ENCODE measurements at places on chromosomes 1 and 21.

GRCh38 chr1:181486098-181486420 is 2.7 kb downstream of the CACNA1E start:
- DNase-seq, result no peak

DNA sequence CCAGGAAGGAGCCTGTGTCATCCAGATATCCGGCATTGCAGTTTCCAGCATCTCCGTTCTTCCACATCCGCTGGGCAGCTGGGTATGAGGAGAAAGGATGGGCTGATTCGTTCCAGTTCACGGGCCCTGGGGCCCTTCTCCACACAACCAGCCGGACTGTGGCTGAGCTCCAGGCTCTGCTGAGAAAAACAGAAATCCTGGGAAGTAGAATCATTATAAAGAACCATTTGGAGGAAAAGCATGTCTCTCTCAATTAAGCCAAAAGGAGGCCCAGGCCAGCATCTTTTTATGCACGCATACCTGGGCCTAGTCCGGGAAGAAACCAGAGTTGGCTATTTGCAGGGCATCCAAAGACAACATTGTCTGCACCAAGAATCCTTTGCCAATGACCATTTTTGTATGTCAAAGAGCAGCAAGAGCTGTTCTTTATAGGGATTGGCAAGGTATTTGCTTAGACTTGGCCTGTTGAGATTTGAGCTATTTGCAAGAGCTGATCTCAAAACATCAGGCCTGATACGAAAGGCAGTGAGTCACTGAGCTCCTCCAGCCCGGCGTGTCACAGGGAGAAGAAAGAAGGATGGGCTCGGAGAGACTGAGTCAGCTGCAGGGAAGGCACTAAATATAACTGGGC is 84.9 kb upstream of the ARHGEF16 start:
- no peak for DNase-seq

DNA sequence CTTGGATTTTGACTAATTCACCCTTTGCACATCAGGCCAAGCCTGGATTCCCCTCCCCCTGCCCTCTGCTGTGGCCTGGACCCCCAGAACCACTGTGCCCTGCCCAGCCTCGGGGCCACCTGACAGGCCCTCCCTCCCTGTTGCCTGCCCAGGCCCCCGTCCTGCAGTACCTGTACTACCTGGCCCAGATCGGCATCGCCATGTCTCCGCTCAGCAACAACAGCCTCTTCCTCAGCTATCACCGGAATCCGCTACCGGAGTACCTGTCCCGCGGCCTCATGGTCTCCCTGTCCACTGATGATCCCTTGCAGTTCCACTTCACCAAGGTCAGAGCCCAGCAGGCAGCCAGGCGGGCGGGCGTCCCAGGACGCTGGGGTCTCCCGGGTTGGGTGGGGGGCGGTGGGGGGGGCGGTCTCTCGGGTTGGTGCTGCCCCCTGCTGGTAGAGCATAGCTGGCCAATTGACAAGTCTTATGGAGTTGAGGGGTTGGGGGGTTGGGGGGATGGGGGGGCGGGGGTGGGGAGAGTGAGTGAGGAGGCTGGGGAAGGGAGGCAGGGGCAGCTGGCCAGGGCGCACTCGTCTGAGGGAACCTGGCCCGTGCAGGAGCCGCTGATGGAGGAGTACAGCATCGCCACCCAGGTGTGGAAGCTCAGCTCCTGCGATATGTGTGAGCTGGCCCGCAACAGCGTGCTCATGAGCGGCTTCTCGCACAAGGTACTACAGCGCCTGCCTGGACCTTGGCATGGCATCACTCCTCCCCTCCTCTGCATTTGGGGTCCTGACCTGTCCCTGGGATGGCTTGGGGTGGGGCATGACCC is 10.7 kb downstream of the AMPD2 start:
- peak; percentile 96 for DNase-seq

DNA sequence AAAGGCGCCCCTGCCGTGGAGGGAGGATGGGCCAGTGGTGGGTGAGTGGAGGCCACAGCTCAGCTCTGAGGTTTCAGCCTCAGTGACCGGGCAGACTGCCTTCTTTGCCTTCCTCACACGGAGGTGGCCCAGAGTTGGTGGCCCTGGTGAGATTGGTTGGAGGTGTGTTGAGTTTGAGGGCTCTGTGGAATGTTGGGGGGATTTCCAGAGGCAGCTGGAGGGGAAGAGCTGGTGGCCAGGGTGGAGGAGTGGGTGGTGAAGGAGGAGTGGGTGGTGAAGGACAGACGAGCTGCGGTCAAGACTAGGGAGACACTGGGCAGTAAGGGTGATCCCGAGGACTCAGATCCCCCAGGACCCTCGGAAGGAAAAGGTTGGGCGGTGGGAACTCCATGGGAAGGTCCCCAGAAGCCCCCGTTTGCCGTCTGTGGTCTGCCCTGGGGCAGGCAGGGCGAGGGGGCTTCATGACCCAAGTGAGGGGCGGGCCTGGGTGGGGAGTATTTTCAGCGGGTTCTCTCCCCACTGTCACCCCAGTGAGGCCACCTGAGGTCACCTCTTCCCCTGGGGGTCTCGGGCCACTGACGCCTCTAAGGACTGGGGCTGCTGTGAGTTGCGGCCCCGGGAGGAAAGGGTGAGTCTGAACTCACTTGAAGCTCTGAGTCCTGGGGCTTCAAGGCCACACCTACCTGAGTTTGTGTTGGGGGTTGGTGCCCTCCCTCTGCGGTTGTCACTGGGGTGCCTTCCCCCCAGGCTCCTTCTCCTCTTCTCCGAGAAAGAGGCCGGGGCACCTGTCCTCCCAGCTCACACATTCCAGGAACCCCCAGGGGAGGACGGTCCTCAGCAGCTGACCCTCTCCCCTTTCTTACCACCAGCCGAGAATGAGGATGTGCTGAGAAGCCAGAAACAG is 22.7 kb upstream of the PIK3CD start:
- DNase-seq, result peak; percentile 64

DNA sequence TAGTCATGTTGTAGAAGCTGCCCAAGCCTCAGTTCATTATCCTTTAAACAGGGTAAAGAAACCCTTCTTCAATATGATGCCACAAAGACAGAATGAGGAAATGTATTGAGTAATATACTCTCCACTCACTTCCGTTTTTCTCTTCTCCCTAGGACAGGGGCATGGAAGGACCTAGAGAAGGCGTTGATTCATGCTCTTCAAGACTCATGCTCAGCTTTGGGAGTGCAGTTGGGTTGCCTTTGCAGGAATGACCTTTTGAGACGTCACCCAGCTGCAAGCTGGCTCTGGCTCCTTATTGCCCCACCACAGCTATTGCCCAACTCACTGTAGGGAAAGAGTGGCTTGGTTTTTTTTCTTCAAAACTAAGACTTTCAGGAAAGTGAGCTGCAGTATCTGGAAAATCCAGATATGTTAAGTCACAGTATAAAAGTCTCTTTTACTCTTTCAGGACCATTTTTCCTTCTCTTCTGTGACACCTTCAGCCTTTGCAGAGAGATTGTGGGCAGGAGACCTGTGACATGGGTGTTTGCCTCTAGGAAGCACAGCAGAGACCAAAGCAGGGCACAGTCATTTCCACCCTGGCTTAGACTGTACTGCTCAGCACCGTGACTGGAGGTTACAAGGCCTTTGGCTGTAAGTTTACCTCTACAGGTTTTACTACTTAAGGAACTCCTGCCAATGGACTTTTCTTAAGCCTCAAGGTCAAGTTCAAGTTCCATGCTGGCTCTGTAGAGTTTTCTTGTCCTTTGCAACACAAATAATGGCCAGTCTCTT is 39.5 kb downstream of the XCL2 start:
- DNase-seq, result no peak

DNA sequence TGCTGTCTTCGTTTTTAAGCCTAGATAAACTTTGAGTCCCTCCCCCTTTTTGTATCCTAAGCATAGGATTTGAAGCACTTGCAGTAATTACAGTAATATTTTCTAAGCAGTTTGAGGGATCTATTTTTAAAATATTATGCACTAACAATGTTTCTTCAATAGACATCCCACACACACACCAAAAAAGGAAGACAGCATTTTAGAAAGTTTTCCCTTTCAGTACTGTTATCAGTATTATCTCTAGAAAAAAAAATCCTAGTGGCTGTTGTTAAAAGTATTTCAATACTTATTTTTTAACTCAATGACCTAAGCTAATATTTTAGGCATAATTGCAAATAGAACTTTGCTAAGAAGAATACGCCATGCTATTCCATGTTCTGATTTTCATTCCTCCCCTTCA is 15.1 kb downstream of the MCOLN3 start:
- DNase-seq, result no peak

DNA sequence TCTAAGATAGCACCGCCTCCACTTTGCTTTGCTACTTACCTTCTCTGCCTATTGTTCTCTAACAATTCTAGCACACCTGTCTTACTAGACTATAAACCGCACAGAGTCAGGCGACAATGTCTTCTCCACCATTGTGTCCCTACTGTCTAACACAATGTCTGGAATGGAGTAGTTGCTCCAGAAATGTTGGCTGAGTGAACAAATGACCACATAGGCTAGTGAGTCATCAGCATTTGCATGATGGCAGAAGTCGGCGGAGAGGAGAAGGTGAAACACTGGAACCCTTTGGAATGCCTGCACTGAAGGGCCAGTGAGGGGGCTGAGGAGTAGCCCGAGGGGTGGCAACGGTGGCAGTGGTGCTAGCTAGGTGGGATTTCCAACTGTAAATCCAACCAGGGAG is 14.0 kb upstream of the PABPC4 start:
- no peak for DNase-seq

DNA sequence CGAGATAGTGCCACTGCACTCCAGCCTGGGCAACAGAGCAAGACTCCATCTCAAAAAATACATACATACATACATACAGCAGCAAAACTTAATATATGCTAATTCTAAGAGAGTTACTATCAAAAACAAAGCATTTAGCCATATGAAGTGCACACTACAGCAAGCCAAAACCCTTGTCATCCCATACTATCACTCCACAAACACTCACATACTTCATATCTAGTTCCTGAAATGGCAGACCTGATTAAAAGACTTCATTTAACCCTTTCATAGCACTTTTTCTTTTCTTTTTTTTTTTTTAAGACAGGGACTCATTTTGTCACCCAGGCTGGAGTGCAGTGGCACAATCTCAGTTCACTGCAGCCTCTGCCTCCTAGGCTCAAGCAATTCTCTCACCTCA is 65.6 kb downstream of the COP1 start:
- DNase-seq, result no peak

GRCh38 chr1:98556521-98557158 is 104.9 kb upstream of the SNX7 start:
- peak; percentile 6 for DNase-seq

DNA sequence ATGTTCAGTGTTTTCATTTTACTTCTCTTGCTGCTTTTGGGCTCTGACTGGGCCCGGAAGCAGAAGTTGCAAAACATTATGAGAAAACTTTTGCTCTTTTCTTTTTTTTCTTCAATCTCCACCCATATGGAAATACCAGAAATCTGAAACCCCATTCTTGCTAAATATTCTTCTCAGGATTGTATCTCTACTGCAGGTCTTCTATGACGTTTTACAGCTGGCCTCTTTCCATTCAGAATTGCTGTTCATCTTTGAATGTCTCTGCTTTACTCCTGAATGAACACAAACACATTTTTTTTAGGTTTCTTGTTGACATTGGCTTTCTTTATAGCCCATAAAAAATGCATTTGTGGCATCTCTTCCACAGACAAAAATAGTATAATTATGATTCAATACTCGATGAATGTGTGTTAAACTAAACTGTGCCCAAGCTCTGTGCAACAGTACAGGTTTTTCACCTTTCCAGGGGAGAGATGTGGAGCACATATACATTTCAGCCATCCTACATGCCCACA is 18.8 kb downstream of the PTPRC start:
- DNase-seq, result no peak

- no peak for DNase-seq
Measured at GRCh38 chr1:22275167-22275566, 132.3 kb upstream of the WNT4 start.

- DNase-seq, result no peak
Measured at GRCh38 chr21:41779659-41780058, 12.8 kb upstream of the RIPK4 start.

DNA sequence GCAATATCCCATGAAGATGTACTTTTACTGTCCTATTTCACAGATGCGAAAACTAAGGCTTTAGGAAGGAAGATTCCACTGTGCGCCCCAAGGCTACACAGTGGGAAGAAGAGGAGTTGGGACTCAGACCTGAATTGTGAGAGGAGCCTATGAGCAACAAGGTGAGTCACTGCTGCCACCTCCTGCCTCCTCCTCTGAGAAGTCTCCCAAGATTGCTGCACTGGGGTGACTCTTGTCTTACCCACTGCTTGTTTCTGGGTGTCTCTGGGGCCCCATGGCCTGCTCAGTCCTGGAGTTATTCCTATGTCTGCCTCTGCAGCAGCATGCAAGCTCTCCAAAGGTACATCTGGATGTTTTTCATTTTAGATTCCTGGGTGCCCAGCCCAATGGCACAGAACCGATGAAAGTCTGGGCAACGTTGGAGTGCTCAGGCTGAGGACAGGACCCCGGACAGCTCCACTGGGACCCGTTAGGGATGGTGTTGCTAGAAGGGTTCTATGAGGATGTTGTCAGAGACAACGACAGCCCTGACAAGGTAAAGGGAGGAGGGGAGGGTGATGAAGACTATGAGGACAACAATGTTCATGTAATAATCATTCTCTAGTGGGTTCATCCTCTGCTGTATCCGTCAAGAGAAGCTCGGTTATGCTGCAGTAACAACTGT is 11.0 kb upstream of the C1QA start:
- DNase-seq, result peak; percentile 75

GRCh38 chr1:145916745-145917144 is 1.8 kb downstream of the PEX11B start:
- no peak for DNase-seq

DNA sequence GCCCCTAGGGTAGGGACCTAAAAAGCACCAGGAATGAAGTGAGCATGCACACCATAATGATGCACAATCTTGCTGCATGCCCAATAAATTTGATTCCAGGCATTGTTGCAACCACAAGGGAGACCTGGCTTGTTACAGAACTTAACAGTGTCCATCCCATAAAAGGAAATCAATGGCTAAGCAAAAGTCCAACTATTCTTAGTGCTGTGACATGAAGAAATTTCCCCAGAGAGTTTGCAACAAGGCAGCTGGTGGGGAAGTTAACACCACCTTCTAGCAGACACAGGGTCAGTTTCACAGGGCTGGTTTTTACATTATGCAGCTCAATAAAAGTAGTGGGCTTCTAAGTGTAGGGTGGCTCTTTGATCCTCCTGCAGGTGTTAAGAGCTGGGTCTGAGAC is 221.1 kb downstream of the KCNJ6 start:
- no peak for DNase-seq

DNA sequence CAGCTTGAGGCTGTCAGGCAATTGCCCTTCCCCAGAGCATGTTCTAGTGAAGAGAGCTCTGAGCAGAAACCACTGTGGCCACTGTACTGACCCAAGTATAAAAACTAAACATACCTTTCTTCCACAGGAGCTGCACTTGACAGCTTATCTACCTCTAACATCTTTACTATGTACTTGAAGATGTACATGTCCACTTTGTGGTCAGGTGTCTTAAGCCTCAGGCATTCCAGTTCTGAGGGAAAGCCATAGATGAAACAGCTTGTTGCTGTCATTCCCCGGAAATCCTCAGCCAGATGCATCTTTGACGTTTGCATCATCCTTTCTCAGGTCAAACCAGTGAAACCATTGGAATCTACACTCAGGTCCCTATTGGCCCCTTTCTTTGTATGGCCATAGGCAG is 70.4 kb downstream of the CHRM3 start:
- no peak for DNase-seq
